ENCODE measurements at places on chromosomes 1 and 21.

DNA sequence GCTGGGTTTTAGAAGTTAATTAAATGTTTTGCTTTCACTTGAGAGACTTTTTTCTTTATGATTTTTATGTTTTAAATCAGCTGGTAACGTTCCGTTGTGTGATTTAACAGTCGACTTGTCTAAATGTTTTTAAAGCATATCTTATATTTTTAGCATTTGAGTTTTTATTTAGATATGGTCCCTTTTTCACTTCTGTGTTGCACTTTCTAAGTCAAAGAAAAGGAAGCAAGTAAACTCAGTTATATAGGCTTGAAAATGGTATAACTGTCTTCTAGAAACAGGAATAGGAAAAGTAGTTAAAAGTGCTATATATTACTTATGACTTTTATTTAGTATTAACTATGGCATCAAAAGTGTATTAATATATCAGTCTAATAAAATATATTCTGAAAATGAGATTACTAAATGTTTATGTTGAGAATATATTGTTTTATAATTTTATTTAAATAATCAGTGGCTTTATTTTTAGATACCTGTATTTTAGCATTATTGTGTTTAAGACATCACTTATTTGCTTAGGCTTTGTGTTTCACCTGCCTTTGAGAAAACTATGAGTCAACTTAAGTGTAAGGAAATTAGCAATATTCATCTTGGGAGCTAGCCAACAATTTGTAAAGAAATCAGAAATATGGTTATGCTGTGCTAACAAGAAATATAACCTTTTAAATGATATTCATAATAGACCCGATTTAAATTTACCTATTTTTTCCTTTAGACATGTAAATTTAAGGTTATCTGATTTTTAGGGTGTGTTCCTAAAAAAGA, 60.5 kb downstream of the RABGAP1L start:
- DNase-seq = no peak

DNA sequence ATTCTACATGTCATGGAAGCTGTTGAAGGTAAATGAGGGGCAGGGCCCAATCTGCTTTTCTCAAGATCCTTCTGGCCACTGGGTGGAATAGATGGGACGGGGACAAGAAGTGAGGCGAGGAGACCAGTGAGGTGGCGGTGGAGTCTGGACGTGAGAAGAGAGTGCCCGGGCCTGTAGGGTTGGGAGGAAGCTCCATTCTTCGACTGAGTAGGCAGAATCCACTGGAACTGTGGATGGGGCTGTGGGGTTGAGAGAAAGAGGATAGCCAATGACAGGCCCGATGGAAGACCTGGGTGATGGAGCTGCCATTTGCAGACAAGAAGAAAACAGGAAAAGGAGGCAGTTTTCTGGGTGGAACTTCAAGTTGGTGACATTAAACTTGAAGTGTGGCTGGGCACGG, 10.3 kb downstream of the SLC1A7 start:
- no peak for DNase-seq

DNA sequence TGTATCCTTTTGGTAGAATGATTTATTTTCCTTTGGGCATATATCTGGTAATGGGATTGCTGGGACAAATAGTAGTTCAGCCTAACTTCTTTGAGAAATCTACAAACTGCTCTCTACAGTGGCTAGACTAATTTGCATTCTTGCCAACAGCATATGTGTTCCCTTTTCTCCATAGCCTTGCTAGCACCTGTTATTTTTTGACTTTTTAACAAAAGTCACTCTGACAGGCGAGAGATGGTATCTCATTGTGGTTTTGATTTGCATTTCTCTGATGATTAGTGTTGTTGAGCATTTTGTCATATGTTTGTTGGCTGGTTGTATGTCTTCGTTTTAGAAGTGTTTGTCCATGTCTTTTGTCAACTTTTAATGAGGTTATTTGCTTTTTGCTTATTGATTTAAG, 99.8 kb downstream of the UCK2 start:
- no peak for DNase-seq

GRCh38 chr1:42319871-42320484, 15.1 kb downstream of the FOXJ3 start:
- no peak for DNase-seq

DNA sequence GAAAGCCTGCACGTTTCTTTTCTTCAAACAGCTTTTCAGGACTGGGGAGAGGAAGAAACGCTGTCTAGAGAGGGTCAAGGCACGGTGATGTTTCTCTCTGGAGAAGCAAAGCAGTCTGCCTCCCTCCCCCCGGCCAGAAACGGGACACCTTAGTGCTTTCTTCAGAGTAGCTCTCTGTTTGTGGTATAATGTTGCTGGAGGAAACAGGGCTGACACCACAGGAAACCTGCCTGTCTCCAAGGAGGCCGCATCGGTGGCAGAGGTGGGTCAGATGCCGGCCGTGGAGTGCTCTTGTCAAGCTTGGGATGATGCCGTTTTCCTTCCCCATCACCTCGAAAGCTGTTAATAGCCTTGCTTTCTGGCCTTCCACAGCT, 139.4 kb downstream of the DHRS3 start:
- no peak for DNase-seq

DNA sequence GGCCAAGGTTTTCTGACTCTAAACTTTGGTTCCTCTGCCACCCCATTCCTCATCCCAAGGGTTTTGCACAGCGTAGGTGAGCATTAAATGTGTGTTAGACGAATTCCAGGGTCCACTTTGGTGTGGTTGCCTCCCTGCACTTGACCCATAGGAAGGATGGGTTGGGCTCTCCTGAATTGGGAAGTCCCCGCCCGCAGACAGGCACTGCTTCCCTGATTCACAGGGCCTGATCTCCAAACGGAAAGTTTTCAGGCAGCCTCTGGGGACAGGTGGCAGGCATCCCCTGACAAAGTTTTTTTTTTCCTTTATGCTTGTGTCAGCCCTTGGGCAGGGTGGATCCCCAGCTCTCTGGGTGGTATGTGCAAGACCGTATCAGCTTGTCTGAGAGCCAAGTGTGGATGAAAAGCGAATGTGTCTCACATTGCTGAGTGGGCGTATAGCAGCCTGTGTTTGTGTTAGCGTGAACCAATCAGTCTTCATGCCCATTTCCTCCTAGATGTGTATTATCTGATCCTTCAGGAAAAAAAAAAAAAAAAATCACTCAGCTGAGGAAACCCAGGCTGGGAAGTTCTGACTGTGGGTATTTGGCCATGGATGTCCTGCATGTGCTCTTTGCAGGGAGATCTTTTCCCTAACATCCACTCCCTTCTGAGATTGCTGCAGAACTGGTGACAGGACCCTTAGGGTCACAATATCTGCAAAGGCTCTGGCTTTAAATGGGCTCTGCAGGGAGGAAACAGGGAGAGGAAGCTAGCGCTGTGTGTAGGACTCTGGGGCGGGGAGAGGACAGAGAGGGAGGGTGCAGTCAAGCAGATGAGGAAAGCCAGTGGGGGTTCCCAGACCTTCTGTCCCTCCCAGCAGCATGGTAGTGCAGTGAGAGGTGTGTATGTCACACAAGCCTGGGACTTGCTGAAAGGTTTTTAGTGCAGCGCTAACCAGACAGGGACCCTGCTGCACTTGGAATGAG, 42.2 kb upstream of the TRABD2B start:
- no peak for DNase-seq

DNA sequence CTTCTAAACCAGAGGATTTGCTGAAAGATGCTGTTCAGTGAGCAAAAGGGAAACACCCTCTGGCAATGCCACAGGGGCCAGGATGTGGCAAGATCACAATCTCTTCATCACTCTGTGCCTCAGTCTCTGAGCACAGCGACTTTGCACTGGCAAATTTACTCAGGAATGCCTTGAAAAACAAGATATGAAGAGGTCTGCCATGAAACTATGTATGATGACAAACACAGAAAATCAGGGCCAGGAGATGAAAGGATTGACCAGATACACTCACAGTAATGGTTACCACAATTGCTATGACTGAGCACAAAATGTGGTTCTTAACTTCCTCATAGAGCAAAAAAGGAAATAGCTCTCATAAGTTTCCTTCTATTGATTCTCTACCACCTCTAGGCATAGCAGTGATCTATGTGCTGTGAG, 5.8 kb downstream of the TTC13 start:
- no peak for DNase-seq

GRCh38 chr1:205748403-205749233, 1.4 kb downstream of the NUCKS1 start:
- DNase-seq = no peak

- no peak for DNase-seq
These were observed 63.4 kb downstream of the OPTC start for GRCh38 chr1:203557390-203557789.

DNA sequence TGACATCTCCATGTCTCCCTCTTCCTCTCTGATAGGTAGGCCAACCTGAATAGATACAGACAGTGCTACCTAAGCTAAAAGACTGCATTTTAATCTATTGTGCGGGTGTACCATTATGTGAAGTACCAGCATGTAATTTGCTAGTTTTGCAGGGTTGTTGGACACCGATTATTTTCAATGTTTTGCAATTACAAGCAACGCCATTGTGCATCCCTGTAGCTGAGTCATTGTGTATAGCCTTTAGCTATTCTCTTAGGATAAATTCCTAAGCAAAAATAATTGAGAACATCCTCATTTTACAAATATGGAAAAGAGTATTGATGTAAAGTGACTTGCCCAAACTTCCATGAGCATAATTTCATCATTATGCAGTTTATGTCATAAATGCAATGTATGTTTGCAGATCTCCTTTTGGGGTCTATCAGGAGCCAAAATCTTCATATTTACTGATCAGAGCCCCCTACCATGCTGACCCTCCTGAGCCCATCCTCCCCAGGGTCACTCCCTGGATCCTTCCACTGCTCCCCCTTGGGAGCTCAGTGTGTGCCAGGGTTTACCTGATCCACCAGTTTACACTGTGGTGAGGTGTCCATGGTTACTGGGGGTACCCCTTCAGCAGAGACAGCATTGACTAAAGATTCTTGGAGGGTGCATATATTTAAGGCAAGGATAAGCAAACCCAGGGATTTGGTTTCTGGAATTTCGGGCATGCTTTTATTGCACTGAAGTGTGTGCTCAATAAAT, 80.6 kb downstream of the CCDC185 start:
- DNase-seq = no peak

DNA sequence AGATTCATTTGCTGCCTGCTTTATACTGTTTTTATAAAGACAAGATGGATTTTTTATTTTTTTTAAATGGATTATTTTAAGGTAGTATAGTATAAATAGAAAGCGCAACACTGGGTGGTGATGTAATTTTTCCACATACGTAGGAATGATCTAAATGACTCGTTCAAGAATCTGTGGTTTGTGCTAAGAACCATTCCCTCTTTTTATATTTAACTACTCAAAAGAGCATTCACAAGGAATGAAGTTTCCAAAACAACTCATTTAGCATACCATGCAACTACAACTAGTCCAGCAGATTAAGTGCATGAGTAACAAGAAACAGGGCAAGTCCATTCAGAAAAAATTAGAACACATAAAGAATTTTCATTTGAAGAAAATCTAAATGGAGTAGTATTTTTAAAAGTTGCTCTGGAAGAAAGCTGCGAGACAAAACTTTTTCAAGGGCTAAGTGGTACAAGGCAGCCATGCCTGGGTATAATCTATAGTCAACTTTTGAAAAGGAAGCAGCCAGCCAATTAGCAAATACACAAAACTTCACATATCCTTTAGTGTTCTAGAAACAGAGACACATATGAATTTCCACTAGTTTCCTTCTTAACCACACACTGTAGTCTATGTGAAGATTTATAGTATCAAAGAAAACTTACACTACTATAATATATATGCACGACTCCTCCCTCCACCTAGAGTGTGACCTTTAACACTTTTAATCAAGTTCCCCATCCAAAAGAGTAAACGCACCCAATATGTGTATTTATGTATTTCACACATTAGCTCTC, 23.4 kb downstream of the GTF2B start:
- no peak for DNase-seq

GRCh38 chr1:21537932-21538630, 28.9 kb downstream of the ALPL start:
- no peak for DNase-seq

GRCh38 chr1:93681101-93681988, at the start of gene BCAR3:
TSS of gene BCAR3 (minus strand) at chr1:93681837. CDS start at chr1:93674930, 6,907 bp downstream.
- DNase-seq = peak; percentile 85

GRCh38 chr1:105260001-105260400, 1510.3 kb downstream of the AMY1C start:
- DNase-seq = no peak

- peak; percentile 94 for DNase-seq
These were observed 552 bp upstream of the GPR157 start for GRCh38 chr1:9129266-9130041.

GRCh38 chr1:153626904-153627714, at the start of gene S100A13:
TSS of gene S100A13 (minus strand) at chr1:153627505. CDS start at chr1:153626472, 1,033 bp downstream.
- peak; percentile 95 for DNase-seq

DNA sequence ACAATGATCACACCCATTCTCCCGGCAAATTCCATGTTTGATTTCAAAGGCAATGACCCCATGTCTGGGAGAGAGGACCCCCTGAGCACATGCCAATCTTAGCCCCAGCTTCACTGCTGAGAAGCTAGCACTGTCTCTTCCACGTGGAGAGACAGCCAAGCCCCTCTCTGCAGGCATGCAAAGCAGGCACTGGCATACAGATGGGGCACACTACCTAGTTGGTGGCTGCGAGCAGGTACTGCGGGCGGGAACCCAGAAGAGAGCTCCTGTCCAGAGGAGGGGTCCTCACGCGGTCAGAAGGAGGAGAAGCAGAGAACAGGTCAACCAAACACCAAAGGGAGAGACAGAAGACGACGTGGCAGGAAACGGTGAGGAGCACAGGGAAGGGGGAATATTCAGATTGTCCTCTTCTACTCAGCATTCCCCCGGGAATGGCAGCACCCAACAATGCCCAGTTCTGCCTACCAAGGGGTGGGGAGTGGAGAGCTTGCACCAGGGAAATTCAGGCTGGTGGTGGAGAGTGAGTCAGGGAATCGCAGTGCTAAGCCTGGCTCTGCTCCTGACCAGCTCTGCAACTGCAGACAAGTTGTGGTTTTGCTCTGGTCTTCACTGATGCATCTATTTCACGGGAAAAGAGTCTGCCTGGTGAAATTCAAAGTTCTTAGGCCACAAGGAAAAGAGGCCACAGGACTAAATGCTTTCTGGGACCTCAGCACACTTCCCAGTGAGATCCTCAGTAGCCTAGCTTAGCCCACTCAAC, 48.1 kb upstream of the GOLT1A start:
- DNase-seq = no peak

- DNase-seq = no peak
These were observed 36.7 kb upstream of the TTC4 start for GRCh38 chr1:54678776-54679643.

GRCh38 chr1:160096274-160097116, 1.9 kb downstream of the IGSF8 start:
- no peak for DNase-seq

DNA sequence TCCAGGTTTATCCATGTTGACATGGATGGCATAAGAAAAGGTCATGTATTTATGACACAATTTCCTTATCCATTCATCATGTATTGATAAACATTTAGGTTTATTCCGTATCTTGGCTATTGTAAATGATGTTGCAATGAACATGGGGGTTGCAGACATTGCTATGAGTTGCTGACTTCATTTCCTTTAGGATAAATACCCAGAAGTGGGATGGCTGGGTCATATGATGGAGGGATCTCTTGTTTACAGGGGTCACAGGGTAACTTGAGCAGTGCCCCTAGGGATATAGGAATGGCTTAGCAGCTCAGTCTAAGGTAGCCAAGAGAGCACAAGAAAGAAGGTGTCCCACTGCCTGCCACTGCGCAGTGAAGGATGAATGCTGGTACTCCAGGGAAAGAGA, 229.6 kb upstream of the COA6 start:
- DNase-seq = no peak

Measured in ecto neural progenitor cell (in vitro differentiated cells).